ENCODE measurements at places on chromosomes 11 and 22.

DNA sequence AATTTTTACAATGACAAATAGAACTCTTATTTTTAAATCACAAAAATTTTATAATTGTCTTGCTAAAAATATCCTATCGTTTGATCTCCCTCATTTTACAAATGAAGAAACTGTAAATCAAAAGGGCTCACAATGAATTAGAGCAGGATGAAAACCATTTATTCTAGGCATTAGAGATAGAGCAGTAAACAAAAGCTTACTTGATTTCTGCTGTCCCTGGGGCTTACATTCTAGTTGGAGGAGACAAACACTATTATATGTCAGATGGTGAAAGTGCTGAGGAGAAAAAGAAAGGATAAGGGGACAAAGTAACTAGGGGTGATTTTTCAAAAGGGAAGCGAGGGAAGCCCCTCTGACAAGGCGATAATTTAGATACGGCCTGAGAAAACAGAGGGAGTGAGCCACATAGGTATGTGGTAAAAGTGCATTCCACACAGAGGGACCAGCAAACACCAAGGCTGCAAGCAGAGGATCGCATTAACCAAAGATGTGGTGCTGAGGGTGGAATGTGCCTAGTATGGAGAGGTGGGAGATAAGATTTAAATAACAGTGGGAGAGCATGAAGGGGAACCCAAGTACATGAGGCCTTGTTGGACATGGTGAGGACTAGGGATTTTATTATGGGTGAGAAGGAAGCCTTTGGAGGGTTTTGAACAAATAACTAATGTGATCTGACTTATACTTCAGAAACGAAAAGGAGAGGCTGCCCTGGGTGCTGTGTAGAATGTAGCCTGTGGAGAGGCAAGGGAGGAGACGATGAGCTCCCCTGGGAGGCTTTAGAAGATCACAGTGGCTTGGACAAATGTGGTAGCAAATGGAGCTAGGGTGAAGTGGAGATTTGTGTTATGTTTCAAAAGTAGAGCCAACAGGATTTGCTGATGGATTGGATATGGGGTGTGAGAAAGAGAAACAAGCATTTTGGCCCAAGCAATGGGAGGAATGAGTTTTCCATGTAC, 62.1 kb downstream of the PDHX start:
- no peak for DNase-seq

DNA sequence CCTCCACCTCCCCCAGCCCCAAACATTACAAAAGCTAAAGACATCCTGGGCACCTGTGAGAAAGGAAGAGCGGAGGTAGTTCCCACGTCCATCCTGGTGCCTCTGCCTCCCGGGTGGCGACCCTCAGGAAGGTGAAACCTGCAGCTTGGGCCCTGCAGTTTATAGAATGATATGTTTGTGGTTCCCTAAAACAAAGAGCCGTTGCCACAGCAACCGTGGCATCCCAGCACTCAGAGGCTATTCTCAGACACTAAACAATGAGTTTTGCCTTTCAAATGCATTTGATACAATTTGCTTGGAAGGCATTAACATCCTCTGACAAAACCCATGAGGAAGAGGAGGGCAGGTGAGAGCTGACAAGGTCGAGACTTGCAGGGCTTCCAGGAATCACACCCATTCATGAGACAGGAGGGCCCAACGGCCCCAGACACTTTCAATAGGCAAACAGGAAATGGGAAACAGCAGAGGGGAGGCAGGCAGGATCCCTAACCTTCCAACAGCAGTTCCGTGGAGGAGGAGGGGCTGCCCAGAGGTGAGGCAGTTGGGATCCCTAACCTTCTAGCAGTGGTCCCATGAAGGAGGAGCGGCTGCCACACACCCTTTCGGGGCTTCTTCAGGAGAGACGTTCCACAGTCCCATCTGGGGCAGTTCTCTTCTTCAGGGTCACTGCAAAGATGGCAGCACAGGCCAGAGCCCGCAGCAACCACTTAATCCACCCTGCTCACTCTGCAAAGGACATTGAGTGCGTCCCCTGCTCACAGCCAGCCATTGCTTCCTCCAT, 379.2 kb downstream of the SHANK2 start:
- no peak for DNase-seq

GRCh38 chr11:76660533-76661305, 9.8 kb downstream of the LRRC32 start:
- DNase-seq = no peak

DNA sequence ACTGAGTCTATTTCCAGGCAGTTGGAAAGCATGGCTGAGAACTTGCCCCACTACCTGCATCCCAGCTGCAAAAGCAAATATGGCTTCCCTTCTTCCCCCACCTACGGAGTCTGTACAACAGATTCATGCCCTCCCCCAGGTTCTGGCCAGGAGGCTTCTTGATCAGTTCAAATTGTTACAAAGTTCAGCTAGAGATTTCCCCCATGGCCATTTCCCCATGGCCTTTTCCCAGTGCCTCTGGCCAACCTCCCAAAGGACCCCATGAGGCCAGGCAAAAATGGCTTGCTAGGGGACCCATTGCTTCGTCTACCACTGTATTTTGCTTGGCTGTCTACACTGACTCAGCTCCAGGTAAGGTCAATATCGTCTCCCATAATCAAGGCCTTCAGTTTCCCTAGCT, 203.3 kb downstream of the DLG2 start:
- no peak for DNase-seq

DNA sequence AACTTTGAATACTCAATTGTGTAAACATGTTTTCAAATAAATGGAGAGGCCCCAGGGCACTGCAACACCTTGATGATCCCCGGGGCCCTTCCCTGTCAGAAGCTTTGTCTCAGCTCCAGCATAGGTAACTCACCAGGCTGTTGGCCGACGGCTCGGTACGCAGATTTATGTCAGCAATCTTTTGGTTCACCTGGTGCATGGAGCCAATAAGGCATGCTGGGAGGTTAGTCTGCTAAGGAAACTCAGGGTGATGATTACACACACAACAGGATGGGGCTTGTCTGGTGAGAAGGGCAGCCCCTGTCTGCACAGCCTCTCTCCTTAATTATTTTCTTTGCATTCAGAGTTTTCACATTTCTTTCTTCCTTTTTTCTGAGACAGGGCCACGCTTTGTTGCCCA, 10.8 kb downstream of the FAM227A start:
- DNase-seq = no peak

DNA sequence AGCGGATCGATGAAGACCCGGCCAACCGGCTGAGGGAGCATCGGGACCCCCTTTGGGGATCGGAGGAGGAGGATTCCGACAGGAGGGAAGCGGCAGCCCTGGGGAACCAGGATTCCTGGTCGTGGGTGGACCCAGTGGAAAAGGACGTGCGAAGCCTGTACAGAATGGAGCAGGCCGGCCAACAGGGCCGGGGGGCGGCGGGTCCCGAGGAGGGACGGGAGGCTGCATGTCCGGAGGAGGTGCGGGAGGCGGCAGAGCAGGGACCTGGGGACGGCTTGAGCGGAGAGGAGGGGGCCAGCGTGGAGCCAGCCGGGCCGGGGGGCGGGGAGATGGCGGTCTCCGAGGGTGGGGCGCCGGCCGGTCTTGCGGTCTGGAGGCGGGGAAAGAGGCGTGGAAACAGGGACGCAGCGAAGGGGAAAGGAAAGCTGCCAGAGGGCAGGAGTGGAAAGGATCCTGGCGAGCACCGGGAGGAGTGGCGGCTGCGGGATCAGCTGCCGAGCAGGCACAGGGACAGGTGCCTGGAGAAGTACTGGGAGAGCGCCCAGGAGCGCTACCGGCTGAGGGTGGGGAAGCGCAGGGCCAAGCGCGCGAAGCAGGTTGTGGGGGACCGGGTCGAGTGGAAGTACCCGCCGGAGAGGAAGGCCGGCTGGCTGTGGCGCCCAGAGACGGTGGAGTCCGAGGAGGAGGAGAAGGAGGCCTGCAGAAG, at the start of gene ANO5:
TSS of gene ANO5 (plus strand) at position 444 of the 706 bp plus-strand sequence. CDS start 408 bp downstream, outside the sequence.
- DNase-seq = no peak

DNA sequence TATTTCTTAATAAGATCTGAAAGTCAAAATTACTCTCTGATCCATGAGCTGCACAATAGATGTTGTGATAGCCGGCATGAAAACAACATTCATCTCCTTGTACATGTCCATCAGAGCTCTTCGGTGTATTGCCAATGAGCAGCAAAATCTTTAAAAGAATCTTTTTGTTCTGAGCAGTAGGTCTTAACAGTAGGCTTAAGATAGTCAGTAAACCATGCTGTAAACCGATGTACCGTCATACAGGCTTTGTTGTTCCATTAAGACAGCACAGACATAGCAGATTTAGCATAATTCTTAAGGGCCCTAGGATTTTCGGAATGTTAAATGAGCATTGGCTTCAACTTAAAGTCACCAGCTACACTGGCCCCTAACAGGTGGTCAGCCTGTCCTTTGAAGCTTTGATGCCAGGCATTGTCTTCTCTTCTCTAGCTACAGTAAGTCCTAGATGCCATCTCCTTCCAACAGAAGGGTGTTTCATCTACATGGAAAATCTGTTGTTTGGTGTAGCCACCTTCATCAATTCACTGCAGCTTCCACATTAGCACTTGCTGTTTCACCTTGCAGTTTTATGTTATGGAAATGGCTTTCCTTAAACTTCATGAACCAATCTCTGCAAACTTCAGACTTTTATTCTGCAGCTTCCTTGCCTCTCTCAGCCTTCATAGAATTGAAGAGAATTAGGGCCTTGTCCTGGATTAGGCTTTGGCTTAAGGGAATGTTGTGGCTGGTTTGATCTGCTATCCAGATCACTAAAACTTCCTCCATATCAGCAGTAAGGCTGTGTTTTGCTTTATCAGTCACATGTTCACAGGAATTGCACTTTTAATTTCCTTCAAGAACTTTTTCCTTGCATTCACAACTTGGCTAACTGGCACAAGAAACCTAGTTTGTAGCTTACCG, 28.4 kb downstream of the RRP8 start:
- no peak for DNase-seq

GRCh38 chr11:32087597-32087996, 3.3 kb upstream of the RCN1 start:
- DNase-seq = peak; percentile 65

DNA sequence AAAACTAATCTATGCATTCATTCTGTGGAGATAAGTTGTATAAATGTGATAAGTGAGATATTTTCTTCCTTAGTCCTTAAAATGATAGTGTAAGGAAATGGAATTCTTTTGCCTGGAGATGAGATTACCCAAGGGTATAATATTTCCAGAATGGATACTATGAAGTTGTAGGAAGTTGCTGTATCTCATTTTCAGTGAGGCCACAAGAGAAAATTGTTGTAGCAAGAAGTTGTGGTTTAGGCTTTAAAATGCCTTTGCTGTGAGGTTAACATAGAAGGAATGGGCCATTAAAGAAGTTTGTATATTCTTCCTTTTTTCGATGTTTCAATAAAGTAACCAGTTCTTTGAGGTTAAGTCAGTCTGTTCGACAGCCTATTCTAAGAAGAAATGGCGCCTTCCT, 50.7 kb upstream of the LIN7C start:
- DNase-seq = peak; percentile 22

DNA sequence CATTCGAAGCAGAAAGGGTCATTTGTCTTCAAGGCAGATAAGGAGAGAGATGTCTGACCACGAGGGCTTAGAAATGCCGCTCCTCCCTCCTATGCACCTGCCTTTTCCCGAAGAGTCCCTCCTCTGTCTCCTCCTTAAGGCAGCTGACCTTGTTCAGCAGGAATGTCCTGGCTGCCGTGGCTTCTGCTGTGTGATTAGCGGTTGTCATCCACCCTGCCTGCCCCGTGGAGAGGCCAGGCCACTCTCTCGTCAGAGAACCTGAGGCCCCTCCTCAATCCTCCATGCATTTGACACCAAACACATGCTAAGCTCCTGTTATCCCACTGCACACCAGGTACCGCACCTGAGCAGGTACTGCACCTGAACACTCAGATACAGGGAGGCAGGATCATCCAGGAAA, 834.6 kb downstream of the TBC1D22A start:
- no peak for DNase-seq

- DNase-seq = peak; percentile 63
Observed at GRCh38 chr11:77113382-77114088, 10.9 kb downstream of the OMP start.

DNA sequence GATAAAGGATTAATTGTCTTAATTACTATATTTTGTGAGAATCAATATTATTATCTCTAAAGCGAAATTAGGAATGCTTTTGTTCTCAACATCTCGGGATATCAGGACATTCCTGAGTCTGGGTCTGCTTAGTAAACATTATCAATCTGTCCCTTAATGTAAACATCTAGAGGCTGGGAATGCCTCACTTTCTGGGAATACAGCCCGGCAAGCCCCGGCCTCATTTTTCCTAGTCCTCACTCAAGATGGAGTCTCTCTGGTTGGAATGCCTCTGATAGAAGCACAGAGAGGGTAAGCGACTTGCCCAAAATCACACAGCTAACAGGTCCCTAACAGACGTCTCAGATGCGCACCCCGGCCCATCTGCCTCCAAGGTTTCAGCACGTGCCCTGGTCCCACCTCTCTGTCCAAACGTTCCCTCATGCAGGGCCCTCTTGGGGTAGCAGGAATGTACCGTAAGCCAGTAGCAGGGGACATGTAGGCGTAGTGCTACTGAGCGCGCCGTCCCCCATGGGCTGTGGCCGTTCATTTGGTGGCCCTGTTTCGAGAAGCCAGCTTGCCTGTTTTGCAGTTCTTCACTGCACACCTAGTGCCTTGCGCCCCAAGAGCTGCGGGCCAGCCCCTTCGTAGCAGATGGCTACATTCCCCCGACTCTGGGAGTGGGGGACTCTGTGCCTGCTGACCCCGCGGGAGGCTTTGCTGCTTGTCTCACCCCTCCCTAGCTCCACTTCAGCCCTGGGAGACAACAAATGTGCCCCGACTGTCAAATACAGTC, 62.2 kb upstream of the FADD start:
- DNase-seq = no peak

DNA sequence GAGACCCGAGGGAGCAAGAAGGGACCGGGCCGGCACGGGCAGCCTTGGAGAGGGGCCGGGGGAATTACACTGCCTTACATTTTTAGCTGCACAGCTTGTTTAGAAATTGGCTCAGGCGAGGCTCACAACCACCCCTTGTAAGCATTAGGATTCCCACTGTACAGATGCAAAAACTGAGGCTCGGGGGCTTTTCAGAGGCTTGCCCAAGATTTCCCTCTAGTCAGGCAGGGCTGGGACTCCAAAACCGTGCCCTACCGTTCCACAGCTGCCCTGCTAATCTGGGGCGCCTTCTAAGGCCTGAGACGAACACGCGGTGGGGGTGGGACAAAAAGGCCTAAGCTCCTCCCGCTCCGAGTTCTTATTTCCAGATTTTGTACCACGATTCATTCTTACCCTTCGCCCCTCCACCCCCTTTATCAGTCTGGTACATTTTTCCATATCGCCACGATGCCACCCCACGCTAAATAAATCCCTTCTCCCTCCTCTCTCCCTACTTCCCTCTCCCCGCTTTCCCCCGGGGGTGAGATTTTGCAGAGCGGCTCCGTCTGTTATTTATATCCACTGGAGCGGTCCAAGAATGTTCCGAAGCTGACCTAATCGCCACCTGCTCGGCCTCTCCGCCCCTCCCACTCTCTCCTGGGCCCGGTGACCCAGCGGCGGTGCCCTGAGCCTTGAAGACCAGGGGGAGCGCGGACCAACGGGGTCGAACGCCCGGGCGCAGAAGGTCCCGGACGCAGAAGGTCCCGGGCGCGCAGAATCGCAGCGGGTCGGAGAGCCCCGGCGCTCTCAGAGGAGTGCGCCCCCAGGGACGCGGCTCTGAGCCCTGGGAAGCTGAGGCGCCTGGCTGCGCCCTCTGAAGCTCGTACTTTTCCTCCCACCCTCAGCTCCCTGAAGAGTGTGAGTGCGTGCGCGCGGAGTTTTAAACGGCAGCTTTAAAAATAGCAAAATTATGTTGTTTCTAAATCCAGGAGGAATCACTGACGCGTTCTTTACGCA, 764 bp upstream of the PACSIN3 start:
- DNase-seq = no peak

- DNase-seq = peak; percentile 32
Observed at GRCh38 chr11:78350646-78351165, 66.9 kb downstream of the GAB2 start.
